Effector memory CD4-positive, alpha-beta T cell (primary cell): ENCODE measurements at places on chromosomes 1 and 21.

- H3K4me1 ChIP-seq = no peaks in the 10 kb centered on the region
- no peak overlapping the region for H3K27ac ChIP-seq
- H3K27me3 ChIP-seq = no peaks in the 10 kb centered on the region
These were observed 281.6 kb upstream of the RGS18 start for GRCh38 chr1:191876631-191877030.

DNA sequence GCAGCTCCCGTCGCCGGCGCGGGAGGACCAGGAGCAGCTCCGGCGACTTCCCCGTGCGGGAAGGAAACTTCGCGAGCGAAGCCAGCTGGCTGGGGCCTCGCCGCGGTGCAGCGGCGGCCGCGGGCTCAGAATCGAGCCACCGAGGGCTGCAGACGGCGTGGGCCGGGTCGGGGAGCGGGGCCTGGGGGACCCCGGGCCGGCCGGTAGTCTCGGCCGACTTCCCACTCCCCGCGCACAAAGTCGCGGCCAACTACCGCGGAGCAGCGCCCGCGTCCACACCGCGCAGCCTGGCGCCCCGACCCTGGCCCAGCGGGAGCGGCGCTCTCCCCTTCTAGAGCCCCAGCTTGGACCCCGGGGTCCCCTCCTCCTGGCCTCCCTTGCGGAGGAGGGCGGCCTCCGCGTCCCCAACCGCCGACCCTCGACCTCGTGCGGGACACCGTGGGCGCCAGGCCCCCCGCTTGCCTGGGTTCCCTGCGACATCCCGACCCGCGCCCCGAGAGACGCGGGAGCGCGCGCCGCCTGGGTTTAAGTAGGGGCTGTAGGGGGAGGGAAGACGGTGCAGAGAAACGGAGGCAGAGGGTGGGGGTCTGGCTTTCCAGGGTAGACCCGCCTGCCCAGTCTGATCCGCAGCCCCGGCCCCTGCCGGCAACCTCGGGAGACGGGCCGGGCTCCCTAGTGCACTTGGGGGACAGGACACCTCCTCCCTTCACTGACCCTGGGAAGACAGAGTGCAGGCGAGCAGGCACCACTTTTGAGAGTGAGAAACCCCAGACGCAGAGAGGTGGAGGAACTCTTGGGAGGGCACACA, 4.7 kb downstream of the PRDM16 start:
- H3K36me3 ChIP-seq = no peaks in the 10 kb centered on the region
- peaks cover 4% of the 10 kb centered on the region for H3K4me1 ChIP-seq
- H3K27ac ChIP-seq = no peak overlapping the region
- H3K27me3 ChIP-seq = peaks cover 23% of the 10 kb centered on the region
- DNase-seq = no peak
- no peak overlapping the region for H3K4me3 ChIP-seq

DNA sequence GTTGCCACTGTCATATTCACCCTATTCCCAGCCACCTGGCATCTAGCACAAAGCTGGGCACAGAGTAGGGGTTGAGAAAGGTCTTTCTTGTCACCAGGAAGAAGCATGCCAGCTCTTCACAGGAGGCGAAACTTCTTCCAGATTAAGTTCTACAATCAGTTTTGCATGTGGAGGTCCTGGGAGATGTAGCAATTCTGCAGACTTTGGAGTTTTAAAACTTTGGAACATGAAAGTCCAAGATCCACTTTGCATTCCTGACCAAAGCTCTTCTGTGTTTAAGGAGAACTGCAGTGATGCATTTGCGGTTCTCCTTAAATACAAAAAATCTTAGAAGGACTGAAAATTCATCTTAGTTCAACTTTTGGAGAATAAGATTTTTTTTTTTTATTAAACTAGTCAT, 258.5 kb upstream of the USP24 start:
- no peak for DNase-seq
- peaks cover 3% of the 10 kb centered on the region for H3K27me3 ChIP-seq
- H3K36me3 ChIP-seq = no peaks in the 10 kb centered on the region
- H3K4me1 ChIP-seq = no peaks in the 10 kb centered on the region
- H3K27ac ChIP-seq = no peak overlapping the region

DNA sequence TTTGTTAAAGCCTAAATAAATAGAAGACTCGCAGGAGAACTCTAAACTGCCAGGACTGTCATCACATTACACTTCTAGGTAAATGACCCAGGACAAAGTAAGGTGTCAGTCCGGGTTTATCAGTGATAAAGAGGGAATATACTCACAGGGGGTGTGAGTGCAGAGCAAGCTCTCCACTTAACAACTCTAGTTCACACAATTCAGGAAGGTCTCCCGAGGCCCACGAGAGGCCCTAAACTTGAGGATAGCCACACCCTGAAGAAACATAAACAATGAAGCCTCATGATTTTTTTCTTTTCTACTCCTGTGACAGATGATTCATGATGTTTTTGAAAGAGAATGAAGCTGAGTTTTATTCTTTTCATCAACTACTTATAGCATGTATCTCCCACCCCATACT, 65.6 kb upstream of the EXO1 start:
- H3K4me1 ChIP-seq = no peaks in the 10 kb centered on the region
- no peak overlapping the region for H3K27ac ChIP-seq
- H3K36me3 ChIP-seq = no peaks in the 10 kb centered on the region
- no peak for DNase-seq

- H3K36me3 ChIP-seq = peaks cover 6% of the 10 kb centered on the region
- peaks cover 8% of the 10 kb centered on the region for H3K4me1 ChIP-seq
- no peak overlapping the region for H3K27ac ChIP-seq
- H3K4me3 ChIP-seq = no peak overlapping the region
These were observed 40.9 kb downstream of the RPL5 start for GRCh38 chr1:92872719-92873118.

DNA sequence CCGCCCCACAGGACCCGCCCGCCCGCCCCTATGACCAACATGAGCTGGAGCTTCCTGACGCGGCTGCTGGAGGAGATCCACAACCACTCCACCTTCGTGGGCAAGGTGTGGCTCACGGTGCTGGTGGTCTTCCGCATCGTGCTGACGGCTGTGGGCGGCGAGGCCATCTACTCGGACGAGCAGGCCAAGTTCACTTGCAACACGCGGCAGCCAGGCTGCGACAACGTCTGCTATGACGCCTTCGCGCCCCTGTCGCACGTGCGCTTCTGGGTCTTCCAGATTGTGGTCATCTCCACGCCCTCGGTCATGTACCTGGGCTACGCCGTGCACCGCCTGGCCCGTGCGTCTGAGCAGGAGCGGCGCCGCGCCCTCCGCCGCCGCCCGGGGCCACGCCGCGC, 7.9 kb upstream of the IBA57 start:
- no peak overlapping the region for H3K4me3 ChIP-seq
- no peak overlapping the region for H3K27ac ChIP-seq
- peaks cover 12% of the 10 kb centered on the region for H3K4me1 ChIP-seq
- H3K27me3 ChIP-seq = no peaks in the 10 kb centered on the region
- no peak for DNase-seq

DNA sequence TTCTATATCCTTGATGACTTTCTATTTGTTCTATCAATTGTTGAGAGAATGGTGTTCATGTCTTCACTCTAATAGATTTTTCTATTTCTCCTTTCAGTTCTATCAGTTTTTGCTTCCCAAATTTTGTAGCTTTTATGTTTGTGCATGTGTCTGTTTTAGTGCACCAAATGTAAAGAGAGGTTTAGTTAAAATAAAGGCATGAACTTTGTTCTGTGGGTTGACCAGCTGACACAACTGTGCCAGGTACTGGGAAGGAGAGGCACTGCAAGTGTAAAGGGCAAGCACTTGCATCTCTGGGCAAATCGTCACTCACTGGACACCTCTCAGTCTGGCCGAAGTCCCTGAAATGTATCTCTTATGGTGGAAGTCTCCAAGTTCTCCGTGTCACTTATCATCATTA, 38.6 kb upstream of the ABCD3 start:
- peaks cover 4% of the 10 kb centered on the region for H3K4me1 ChIP-seq
- no peaks in the 10 kb centered on the region for H3K27me3 ChIP-seq
- no peak overlapping the region for H3K27ac ChIP-seq
- H3K36me3 ChIP-seq = no peaks in the 10 kb centered on the region
- no peak overlapping the region for H3K4me3 ChIP-seq
- no peak for DNase-seq

DNA sequence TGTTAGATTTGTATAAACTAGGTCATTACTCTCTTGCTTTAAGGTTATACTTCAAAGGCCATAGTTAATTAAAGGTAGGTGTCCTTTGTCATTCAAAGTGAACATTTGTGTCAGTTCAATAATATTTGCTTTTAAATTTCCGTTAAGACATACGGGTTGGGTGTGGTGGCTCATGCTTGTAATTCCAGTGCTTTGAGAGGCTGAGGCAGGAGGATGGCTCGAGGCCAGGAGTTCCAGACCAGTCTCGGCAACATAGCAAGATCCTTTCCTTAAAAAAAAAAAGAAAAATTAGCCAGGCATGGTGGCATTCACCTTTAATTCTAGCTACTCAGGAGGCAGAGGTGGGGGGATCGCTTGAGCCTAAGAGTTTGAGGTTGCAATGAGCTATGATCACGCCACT, 80.4 kb downstream of the KIF26B start:
- no peaks in the 10 kb centered on the region for H3K36me3 ChIP-seq
- H3K27me3 ChIP-seq = no peaks in the 10 kb centered on the region
- no peak for DNase-seq

GRCh38 chr1:240465531-240465940, 146.4 kb downstream of the GREM2 start:
- DNase-seq = no peak
- no peak overlapping the region for H3K4me3 ChIP-seq
- H3K27me3 ChIP-seq = no peaks in the 10 kb centered on the region
- no peaks in the 10 kb centered on the region for H3K36me3 ChIP-seq
- no peaks in the 10 kb centered on the region for H3K4me1 ChIP-seq
- H3K27ac ChIP-seq = no peak overlapping the region

DNA sequence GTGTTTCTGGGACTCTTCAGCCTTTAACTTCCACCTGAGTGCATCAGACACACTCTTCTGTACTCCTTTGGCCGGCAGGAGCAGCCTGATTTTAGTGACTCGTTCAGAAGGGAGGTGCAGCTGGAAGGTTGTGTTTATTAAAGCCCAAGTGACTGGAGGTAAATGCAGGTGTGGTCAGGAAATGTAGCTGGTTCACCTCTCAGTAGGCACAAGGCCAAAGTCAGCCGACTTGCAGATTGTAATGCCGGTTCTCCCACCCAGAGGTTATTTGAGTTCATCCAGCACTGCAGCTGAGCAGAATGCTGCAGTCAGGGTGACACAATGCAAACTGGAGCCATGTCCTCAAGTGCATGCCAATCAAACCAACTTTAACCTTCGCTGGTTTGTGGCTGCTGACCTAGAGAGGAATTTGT, 91.5 kb downstream of the SPATA46 start:
- H3K27me3 ChIP-seq = peaks cover 5% of the 10 kb centered on the region
- H3K4me1 ChIP-seq = no peaks in the 10 kb centered on the region
- H3K36me3 ChIP-seq = no peaks in the 10 kb centered on the region

DNA sequence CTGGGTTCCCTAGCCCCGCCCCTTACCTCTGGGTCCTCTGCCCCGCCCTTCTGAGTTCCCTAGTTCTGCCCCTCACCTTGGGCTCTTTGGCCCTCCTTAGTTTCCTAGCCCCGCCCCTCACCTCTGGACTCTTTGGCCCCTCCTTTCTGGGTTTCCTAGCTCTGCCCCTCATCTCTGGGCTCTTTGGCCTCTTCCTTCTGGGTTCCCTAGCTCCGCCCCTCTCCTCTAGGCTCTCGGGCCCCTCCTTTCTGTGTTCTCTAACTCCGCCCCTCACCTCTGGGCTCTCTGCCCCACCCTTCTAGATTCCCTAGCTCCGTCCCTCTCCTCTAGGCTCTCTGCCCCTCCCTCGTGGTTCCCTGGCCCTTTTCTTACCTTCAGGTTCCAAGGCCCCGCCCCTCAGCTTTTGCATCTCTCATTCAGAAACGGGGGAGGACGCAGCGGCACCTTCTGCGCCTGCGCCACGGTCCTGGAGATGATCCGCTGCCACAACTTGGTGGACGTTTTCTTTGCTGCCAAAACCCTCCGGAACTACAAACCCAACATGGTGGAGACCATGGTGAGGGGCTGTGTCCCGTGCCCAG, 88.5 kb downstream of the PTPRU start:
- no peak overlapping the region for H3K4me3 ChIP-seq
- H3K36me3 ChIP-seq = no peaks in the 10 kb centered on the region
- no peak for DNase-seq
- no peaks in the 10 kb centered on the region for H3K27me3 ChIP-seq

GRCh38 chr1:11768821-11769220, 6.8 kb downstream of the C1orf167 start:
- no peak for DNase-seq
- no peaks in the 10 kb centered on the region for H3K27me3 ChIP-seq
- no peak overlapping the region for H3K4me3 ChIP-seq
- H3K27ac ChIP-seq = no peak overlapping the region
- H3K4me1 ChIP-seq = no peaks in the 10 kb centered on the region
- H3K36me3 ChIP-seq = no peaks in the 10 kb centered on the region

GRCh38 chr1:38093569-38094520, 47.3 kb upstream of the POU3F1 start:
- H3K27me3 ChIP-seq = peaks cover 2% of the 10 kb centered on the region
- DNase-seq = no peak
- H3K36me3 ChIP-seq = no peaks in the 10 kb centered on the region
- H3K4me1 ChIP-seq = no peaks in the 10 kb centered on the region

- H3K4me3 ChIP-seq = no peak overlapping the region
- H3K27me3 ChIP-seq = no peaks in the 10 kb centered on the region
- no peaks in the 10 kb centered on the region for H3K36me3 ChIP-seq
- no peak overlapping the region for H3K27ac ChIP-seq
- H3K4me1 ChIP-seq = peaks cover 26% of the 10 kb centered on the region
These were observed 4.8 kb upstream of the SELENON start for GRCh38 chr1:25795211-25795610.

- no peak for DNase-seq
- no peaks in the 10 kb centered on the region for H3K27me3 ChIP-seq
- H3K4me3 ChIP-seq = no peak overlapping the region
- no peaks in the 10 kb centered on the region for H3K36me3 ChIP-seq
- H3K27ac ChIP-seq = no peak overlapping the region
- no peaks in the 10 kb centered on the region for H3K4me1 ChIP-seq
These were observed 225.4 kb downstream of the FOXD2 start for GRCh38 chr1:47663286-47663685.

GRCh38 chr21:28949318-28949717, 43.4 kb downstream of the LTN1 start:
- no peak overlapping the region for H3K4me3 ChIP-seq
- no peaks in the 10 kb centered on the region for H3K4me1 ChIP-seq

DNA sequence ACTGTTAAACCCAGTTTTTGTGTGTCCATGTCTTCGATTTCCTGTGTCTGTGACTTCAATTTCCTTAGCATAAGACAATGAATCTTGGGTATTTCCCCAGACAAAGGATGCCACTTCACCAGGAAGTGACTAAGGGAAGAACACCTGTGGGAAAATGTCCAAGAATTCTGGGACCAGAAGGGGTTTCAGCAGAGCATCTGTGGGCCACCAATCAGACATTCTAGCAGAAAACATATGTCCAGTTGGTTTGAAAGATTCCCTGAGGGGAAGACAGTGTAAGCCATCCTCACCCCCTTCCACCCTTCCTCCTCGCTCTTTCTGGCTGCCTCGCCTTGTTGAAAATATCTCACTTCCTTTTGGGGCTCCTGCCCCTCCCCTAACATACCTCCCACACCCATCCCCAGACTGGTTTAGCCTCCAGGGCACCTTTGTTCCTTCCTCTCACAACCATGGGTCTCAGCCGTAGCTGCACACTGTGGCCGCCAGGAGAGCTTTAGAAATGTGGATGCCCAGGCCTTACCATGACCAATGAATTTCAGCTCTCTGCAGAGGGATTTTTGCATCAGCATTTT, 25.5 kb upstream of the IFNAR1 start:
- H3K4me3 ChIP-seq = no peak overlapping the region
- peaks cover 29% of the 10 kb centered on the region for H3K4me1 ChIP-seq
- peaks cover 11% of the 10 kb centered on the region for H3K36me3 ChIP-seq
- no peak for DNase-seq
- H3K27ac ChIP-seq = peak overlapping the region; percentile 1
- no peaks in the 10 kb centered on the region for H3K27me3 ChIP-seq

- DNase-seq = no peak
- H3K4me3 ChIP-seq = no peak overlapping the region
- H3K27me3 ChIP-seq = no peaks in the 10 kb centered on the region
- no peaks in the 10 kb centered on the region for H3K4me1 ChIP-seq
These were observed 37.4 kb upstream of the HSD17B7 start for GRCh38 chr1:162753001-162753658.
